CD4-positive, alpha-beta T cell treated with Interleukin-17A for 1 hour (primary cell): ENCODE measurements at places on chromosomes 12 and 14.

DNA sequence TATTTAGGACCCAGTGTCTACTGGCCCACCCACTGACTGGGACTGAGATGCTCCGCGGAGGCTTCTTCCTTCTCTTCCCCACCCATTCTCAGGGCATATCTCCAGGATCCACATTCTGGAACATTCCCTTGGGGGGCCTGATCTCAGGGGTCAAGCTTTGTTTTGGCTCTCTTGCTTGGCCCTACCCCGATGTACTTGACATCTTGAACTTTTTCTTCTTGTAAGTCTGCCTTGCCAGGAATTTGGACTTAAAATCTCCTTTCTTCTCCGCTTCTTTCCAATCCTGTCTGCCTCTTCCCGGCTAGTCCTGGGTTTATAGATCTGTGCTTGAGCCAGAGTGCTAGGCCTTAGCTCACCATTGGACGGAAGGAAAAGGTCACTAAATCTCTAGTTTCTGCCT, 22.1 kb downstream of the DACT1 start:
- no peak for DNase-seq

GRCh38 chr12:108312073-108312659, 26.9 kb downstream of the CMKLR1 start:
- DNase-seq = no peak

- DNase-seq = no peak
Observed at GRCh38 chr12:121217063-121217462, 7.1 kb downstream of the P2RX4 start.

GRCh38 chr14:47044841-47045240, 393.3 kb upstream of the RPL10L start:
- DNase-seq = no peak

- no peak for DNase-seq
Observed at GRCh38 chr12:26773313-26774104, 59.5 kb downstream of the ITPR2 start.

DNA sequence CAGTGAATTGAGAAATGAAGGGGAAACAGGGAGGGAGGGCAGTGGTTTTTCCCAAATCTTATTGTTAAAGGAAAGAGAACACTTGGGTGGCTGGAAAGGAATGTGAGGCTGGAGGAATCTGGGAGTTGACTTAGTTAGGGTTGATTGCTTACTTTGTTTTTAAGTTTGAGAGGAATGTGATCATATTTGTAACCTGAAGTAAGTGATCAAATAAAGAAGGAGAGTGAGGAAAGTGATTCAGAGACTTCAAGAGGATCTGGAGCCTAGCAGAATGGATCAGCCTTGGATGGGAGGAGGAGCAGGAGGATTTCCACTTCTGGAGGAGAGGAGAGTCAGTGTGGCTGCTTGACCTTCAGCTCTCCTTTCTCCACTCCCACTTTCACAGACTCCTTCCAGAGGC, 6.0 kb upstream of the LRP6 start:
- no peak for DNase-seq
